ENCODE measurements at places on chromosomes 11 and 22.

DNA sequence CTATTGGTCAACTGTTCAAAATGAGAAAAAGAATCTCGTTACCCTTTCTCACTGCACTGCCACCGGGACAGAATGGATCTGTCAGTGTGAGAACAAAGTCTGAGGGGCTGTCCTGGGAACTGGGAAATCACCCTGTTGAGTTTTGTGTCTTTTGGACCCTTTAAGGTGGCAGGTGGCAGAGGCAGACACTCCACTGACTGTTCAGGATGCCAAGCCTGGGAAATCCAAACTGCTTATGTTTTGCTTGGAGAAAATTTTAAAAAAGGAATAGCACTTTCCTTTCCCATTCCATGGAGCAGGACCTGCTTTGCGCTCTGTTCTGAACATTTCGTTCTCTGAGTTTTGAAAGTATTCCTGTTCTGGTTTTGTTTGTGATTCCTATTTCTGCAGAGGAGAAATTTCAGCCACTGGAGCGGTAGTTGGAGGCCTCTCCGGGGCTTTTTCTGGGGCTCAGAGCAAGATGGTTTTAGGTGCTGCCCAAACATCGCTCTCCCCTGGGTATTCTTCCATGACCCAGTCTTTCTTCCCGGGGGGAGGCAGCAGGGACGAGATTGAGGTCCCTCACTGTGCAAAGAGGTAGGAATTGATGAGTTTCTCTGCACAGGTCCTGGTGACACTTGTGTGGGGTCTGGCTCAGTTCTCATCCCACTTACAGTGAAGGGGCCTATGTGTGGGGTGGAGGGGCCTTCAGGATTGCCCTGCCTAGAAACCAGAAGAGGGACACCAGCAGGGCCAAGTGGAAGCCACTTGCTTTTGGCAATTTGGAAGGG, 138.5 kb upstream of the SYT13 start:
- no peak for DNase-seq

DNA sequence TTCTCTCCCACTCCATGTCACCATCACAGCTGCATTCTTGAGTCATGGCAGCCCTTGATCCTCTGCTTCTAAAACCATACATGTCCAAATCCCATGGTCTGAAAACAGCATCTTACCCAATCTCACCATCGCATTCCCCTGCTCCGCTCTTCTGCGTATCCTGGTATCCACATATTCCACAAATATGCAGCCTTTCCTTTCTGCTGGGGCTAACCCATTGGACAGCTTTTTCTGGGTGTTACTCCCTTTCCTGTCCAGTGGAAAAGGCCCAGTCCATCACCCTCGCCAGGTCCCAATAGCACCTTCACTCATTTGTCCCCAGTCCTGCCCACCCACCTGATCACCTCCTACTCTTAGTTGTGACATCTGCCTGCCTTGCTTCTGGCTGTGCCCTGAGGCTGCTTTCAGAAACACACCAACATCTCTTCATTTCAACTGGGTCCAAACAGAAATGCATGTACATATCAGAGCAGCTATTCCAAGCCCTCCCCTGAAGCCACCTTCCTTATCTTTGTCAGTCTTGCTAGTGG, 237.6 kb upstream of the TBCEL start:
- DNase-seq, result no peak

- DNase-seq, result no peak
These were observed 32.7 kb upstream of the MICAL2 start for GRCh38 chr11:12077535-12078280.

GRCh38 chr11:99257131-99257530, 236.4 kb downstream of the CNTN5 start:
- DNase-seq, result no peak

GRCh38 chr11:81253244-81253643, 1480.4 kb downstream of the FAM181B start:
- no peak for DNase-seq

DNA sequence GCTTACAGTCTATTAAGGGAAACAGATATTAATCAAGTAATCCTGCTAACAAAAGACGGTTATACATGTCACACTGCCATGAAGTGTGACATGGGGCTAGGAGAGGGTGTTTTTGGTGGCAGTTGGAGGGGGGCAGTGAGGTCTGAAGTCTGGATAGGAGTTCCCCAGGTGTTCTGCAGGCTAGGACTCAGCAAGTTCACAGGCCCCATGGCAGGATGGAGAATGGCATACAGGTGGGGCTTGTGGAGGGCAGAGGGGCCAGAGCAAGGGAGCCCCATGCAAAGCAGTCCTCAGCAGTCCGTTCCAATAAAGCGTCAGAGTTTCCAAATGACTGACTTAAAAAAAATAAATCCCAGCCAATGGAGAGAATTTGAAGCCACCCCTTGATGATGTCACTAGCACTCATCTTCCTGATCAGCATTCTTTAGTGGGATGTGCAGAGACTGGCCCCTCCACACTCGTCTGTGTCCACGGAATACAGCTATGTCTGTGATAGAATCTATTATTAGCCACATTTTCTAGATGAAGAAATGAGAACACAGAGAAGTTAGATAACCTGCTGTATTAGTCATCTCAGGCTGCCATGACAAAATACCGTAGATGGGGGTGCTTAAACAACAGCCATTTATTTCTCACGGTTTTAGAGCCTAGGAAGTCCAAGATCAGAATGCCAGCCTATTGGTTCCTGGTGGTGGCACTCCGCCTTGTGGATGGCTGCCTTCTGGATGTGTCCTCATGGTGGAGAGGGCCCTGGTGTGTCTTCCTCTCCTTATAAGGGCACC, 32.6 kb downstream of the PRDM11 start:
- no peak for DNase-seq

GRCh38 chr11:110079726-110080125, 13.5 kb upstream of the ZC3H12C start:
- DNase-seq, result no peak

GRCh38 chr11:120561286-120561685, 49.7 kb downstream of the GRIK4 start:
- no peak for DNase-seq

- DNase-seq, result no peak
These were observed 3.8 kb downstream of the CSNK2A3 start for GRCh38 chr11:11349106-11349825.

- no peak for DNase-seq
These were observed 16.3 kb upstream of the TMEM41B start for GRCh38 chr11:9330387-9331384.

- no peak for DNase-seq
These were observed 10.8 kb upstream of the TCF20 start for GRCh38 chr22:42281284-42281683.

DNA sequence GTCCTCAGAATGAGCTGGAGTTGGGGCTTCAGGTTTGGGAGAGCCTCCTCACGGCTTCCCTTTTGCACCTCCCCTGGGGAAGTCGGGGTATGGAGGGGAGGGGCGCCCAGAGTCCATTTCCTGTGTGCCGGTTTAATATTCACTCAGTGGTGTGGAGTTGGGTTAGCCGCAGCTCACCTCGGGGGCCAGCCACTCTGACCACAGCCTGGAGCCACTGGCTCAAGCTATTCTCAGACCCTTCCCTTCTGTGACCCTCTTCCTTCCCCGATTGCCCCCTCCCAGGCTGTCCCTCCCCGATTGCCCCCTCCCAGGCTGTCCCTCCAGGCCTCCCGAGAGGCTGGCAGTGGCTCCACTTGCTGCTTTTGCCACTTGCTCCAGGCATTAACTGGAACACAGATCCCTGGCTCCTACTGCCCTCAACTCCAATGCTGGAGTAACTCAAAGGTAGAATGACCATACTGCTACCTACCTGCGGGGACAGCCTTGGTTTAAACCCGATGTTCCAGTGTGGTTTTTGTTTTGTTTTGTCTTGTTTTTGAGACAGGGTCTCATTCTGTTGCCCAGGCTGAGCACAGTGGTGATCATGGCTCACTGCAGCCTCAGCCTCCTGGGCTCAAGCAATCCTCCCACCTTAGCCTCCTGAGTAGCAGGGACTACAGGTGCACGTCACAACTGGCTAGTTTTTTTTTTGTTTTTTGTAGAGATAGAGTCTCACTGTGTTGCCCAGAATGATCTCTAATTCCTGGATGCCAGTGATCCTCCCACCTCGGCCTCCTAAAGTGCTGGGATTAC, 29.3 kb downstream of the RPUSD4 start:
- DNase-seq, result no peak

GRCh38 chr22:42716649-42717127, 4.0 kb downstream of the A4GALT start:
- no peak for DNase-seq

Data from Panc1 (cell line).